AG08395 (cell line): ENCODE measurements at places on chromosomes 6 and 20.

DNA sequence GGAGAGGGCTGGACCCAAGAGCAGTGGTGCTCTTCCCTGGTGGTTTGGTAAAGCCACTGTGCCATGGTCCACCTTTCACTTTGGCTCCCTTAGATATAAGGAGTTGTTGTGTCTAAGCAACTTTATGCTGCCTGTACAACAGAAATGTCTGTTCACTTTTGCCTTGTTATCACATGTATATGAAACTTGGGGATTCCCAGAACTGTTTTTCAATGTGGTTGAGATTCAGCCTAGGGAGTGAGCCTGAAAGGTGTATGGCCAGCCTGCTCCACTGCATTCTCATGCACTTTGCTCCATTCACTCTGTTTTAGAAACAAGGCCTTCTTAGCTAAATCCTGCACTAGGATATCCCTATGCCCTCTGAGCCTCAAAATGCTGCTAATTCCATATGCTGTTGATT, 234.5 kb upstream of the THEMIS start:
- DNase-seq: no peak

- DNase-seq: no peak
These were observed 401.4 kb downstream of the MAFB start for GRCh38 chr20:40287683-40288082.

DNA sequence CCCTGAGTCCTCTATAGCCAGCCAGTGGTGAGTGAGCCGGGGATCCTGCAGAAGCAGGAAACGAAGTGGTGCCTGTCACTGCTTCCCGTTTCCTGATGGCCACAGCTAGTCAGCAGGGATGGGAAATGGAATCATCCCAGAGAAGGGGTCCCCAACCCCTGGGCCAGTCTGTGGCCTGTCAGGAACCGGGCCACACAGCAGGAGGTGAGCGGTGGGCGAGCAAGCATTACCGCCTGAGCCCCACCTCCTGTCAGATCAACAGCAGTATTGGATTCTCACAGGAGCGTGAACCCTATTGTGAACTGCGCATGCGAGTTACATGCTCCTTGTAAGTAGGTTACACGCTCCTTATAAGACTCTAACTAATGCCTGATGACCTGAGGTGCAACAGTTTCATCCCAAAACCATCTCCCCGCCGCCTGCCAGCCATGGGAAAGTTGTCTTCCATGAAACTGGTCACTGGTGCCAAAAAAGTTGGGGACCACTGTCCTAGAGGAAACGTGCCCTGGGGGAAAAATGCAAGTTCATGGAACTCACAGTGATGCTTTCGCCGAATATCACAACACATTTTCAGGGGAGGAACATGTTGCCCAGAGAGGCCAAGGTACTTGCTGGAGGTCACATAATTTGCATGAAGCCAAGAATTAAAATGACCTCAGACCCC, 113.8 kb downstream of the JPH2 start:
- DNase-seq: no peak

- DNase-seq: no peak
These were observed 1.3 kb upstream of the DOK5 start for GRCh38 chr20:54474046-54474445.

DNA sequence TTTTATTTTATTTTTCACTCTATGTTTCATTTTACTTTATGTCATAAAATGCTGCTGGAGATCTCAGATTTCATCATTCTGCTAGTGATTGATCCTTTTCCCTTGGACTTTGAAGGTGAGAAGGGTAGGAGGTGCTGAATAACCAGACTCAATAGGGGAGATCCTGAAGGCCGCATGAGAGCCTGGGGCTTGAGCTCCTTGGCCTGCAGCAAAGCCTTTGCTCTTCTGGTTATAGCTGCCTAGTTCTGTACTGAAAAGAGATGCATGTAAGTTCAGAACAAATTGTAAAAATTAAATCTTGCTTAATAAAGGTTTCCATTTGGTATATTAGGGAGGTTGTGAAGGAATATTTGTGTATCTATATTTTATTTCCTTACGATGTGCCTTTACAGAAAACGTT, 430.2 kb downstream of the QKI start:
- DNase-seq: no peak

- no peak for DNase-seq
These were observed 16.8 kb downstream of the MYLK4 start for GRCh38 chr6:2733736-2734480.

- no peak for DNase-seq
These were observed 92.9 kb downstream of the ANKRD60 start for GRCh38 chr20:58135441-58136148.

GRCh38 chr6:90083891-90084290, 189.6 kb downstream of the GJA10 start:
- DNase-seq: no peak

DNA sequence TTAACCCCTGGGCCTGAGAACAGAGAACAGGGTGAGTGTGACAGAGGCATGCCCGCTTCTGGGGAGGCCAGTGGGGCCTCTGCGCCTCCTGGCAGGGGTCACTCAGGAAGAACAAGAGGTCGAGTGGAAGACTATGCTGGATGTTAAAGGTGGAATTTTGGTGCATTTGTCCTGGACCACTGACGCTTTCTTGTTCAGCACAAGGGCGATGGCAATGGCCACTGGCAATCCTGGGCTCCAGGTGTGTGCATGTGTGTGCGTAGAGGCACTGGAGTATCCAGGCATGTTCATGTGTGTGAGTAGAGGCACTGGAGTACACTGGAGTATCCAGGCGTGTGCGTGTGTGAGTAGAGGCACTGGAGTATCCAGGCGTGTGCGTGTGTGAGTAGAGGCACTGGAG, 23.5 kb upstream of the NPBWR2 start:
- no peak for DNase-seq

- DNase-seq: peak; percentile 95
These were observed 21.0 kb downstream of the PIGT start for GRCh38 chr20:45436732-45437485.

- DNase-seq: no peak
These were observed 184.2 kb upstream of the RREB1 start for GRCh38 chr6:6923605-6924004.

- peak; percentile 15 for DNase-seq
These were observed 96.0 kb downstream of the PLEKHG1 start for GRCh38 chr6:150695652-150696051.

DNA sequence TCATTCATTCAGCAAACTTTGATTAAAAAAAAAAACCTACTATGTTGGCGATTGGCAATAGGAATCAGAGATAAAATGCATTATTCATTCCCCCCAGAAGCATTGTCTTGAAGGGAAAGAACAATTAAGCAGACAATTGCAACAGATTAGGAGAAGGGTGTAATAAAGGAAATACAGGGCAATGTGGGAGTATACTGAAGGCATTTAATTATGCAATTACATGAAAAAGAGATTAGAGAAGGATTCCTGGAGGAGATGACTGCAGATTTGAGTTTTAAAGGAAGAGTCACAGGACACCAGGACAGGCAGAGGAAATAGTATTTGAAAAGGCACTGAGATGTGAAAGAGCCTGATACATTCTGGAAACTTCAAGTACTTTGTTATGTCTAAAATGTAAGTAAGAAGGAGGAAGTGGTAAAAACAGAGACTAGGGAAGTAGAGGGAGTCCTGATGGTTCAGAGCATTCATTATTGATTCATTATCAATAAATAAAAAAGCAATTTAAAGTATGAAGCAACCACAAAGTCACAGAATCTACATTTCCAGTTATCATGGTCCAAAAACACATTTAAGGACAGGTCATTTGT, 43.7 kb downstream of the THEMIS start:
- DNase-seq: no peak

DNA sequence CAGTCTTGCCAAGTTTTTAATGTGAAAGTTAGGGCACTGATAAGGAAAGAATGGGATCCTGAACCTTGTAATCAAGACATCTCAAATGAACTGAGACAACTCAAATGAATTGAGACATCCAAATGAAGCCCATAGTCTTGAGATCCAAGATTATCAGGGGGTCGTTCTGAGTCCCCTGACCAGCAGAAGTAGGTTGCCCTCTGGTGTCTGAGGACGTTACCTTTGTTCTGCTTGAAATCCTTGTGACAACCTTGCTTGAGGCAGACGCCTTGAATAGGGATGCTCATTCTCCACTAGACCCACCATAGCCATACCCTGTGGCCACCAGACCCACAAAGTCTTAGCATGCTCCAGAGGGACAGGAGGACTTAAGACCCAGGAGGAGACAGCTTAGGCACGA, 37.7 kb downstream of the ZBTB9 start:
- no peak for DNase-seq

DNA sequence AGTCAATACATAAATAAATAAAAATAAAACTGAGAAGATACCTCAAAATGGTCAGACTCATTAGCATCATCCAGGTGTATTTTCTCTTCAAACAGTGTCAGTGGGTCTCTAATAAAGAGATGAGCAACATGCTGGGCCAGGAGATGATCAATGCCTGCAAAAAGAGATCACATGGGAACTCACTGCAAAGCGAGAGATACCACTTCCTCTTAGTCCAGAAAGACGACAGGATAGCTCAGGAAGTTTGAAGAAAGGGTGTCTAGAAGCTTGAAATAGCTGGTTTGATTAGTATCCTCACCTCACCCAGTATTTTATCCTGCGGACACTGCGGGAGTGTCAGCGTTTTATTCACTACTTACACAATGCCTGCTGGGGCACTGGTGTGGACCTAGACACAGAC, 38.0 kb downstream of the GCLC start:
- DNase-seq: no peak

- DNase-seq: no peak
These were observed 226.0 kb downstream of the CDH4 start for GRCh38 chr20:61478094-61478493.

DNA sequence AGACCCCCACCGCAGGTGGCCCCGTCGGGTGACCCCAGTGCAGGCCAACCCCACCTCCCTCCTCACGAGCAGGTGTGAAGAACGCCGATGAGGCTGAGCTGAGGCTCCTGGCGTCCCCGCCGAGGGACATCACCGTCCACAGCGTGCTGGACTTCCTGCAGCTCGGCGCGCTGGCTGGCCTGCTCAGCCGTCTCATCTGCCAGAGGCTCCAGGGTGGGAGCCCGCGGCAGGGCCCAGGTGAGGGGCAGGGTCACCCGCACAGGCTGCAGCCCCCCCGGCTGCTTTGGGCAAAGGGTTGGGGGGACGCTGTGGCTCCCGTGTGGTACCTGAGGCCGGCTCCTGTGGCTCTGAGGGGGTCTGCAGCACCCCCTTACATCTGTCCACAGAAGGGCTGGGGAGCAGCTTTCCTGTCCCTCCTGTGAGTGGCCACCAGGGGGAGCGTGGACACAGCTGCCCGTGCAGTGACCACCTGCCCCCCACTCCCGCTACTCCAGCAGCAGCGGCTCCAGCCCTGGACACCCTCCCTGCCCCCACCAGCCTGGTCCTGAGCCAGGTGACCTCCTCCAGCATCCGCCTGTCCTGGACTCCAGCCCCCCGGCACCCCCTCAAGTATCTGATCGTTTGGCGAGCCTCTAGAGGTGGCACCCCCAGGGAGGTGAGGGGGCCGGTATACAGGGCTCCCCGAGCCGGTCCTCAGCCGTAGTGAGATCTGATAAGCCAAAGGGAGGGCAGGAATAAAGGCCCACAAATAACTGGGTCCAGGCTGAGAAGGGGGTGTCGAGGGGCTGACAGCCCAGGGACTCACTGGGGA, 16.5 kb downstream of the COL20A1 start:
- DNase-seq: peak; percentile 69

- DNase-seq: no peak
These were observed 81.7 kb upstream of the NXT1 start for GRCh38 chr20:23268792-23269354.

DNA sequence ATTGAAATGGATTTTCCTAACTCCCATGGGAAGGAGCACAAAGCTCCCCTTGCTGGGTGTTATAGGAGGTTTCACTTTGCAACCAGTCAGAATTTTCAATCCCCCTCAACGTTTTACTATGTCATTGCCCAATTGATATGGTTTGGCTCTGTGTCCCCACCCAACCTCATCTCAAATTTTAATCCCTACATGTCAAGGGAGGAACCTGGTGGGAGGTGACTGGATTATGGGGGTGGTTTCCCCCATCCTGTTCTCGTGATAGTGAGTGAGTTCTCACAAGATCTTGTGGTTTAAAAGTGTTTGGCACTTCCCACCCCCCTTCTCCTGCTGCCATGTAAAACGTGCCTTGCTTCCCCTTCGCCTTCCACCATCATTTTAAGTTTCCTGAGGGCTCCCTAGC, 62.9 kb downstream of the ZMYND8 start:
- DNase-seq: no peak

- DNase-seq: no peak
These were observed 210.6 kb upstream of the CDH4 start for GRCh38 chr20:61041481-61041880.

- no peak for DNase-seq
These were observed 83.0 kb upstream of the FAM184A start for GRCh38 chr6:119161438-119161837.

DNA sequence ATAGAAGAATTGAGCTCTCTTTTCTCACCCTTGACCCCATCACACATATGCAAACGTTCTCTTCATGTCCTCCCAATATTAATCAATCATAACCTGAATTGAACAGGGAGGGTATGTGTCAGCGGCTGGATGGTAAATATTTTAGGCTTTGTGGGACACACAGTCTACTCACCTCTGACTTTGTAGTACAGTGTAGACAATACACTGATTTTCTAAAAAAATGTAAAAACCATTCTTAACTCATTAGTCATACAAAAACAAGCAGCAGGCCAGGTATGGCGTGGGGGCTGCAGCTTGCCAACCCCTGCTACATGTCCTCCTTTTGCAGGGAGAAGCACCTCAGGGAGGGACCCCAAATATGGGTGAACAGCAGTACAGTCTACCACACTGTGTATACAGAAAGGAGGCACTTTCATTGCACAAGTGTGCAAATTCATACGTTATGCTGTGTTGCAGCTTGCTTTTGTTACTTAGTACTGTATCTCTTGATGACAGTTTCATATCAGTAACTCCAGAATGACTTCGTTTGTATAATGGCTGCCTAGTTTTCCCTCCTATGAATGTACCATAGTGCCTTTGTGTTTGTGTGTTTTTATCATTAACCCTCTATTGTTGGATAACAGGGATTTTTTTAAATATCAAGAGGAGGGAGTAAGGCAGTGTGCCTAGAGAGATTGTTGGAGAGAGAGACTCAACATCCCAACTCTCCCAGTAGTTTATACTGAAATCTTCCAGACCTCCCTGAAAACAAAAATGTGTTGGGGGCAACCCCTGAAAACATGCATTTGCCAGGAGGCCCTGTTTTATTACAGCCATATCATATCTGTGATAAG, 214.3 kb downstream of the ZMYND8 start:
- no peak for DNase-seq

GRCh38 chr6:109736273-109737025, 45.4 kb downstream of the FIG4 start:
- no peak for DNase-seq

GRCh38 chr6:75025371-75025770, 180.5 kb downstream of the COL12A1 start:
- no peak for DNase-seq

DNA sequence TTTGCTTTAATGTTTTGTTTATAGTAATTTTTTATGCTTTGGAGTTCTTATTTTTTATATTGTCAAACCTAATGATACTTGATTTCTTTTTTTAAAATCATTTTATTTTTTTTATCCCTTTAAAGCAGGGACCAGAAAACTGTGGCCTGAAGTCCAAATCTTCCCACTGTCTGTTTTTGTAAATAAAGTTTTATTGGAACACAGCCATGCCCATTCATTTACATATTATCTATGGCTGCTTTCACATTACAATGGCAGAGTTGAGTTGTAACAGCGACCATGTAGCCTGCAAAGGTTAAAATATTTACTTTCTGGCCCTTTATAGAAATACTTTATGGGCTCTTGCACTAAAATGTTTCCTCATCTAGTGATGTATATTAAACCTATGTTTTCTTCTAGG, 42.3 kb downstream of the PPP1R16B start:
- no peak for DNase-seq
